Coronary artery (tissue), 2 donors: ENCODE measurements at places on chromosomes 5 and 9.

DNA sequence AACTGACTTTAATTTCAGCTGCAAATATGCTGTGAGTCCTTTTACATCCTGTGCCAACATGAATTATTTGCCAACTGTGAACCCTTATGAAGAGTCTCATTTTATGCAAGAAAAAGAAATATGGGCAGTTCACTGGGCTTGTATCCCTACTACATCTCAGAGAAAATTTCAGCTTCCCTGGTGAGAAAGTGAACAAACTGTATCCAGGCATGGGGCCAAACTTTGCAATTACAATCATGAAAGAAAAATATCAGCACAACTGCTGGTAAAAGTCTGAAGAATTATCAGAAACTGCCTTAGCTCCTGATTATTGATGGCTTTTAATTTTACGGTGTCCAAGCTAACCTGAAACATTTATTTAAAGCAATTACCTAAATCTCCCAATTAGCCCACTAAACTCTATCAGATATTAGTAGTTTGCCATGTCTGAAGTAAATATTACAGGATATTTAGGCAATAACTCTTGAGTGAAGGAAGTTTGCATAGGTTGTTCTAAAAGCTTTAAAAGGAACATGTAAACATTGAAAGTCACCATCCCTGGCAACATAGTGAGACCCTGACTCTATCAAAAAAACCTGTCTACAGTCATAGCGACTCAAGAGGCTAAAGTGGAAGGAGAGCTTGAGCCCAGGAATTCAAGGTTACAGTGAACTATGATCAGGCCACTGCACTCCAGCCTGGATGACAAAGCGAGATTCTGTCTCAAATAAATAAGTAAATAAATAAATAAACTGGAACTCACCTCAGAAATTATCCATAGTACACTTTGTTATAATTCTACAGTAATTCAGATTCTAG, 83.9 kb upstream of the HCN1 start:
- DNase-seq: no peak

DNA sequence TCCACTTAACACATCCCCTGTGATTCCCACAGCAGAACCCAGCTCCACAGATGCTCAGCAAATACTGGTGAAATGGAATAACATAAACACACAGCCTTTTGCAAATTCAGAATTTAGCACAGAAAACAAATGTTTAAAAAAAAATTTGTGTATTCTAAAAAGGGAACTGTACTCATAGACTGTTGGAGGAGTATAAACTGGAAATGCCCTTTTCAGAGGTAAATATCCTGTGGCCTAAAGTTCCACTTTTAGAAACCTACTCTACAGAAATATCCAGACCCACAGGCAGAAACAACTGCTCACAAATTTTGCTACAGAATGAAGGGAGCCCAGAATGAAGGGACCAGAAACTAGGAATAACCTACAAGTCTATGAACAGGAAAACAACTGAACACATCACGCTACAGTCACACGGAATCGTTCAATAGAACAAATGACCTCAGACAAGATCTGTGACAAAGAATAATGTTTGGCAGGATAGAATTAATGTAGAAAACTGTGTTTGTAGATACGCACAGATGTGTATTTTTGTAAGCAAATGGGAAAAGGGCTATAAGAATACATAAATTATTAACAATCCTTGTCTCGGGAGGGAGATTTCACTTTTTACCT, 78.5 kb downstream of the SHB start:
- no peak for DNase-seq

GRCh38 chr5:168426007-168426863, 60.0 kb upstream of the RARS1 start:
- no peak for DNase-seq

GRCh38 chr9:125829743-125830142, 82.6 kb downstream of the PBX3 start:
- DNase-seq: no peak

DNA sequence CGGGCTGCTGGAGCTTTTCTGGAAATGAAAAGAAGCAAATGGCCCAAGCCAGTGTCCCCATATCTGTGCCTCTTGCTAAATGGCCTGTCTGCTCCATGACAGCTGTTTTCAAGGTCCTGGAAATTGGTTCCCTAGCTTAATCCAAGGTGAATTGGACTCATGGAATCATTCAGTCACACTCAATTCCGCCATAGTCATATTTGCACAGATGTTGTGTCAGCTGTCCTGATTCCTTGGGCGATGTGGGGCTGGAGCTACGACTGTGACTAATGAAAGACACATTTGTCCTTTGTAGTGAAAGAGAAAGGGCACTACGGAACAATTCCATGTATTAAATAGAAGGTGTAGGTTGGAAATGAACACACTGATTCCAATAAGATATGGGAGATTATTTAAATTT, 102.9 kb upstream of the MEGF10 start:
- DNase-seq: no peak

DNA sequence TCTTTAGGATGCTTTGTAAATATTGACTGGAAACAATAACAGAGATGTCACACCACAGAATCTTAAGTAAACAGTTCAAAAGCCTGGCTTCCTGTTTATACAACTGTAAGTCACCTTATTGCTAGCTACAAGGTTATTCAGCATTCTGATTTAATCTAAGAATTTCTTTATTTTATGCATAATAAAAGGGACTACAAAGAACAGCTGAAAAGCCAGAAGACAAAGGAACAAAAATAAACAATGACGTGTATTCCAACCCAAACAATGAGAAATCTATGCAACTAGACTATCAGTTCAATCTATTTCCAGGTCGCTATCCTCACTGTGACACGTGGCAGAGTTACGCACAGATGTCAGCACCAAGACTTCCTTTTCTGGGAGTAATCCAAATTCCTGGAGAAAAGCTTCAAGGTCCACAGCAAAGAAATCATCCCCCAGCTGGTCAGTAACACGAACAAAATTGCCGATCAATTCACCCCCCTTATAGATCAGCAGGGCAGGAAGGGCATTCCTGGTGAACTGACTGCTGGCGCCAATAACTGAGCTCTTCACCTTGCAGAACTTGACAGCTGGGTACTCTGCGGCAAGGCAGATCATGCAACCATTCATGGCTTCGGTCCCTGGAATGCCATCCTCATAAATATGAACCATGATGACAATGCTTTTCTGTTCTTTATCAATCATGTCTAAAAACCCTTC, 8.4 kb downstream of the PDCL start:
- no peak for DNase-seq

- DNase-seq: no peak
Measured at GRCh38 chr5:90390928-90391327, 18.6 kb downstream of the CETN3 start.
